ENCODE measurements at places on chromosomes 16 and 17.

- no peak for DNase-seq
Observed at GRCh38 chr16:5005916-5006315, 27.8 kb downstream of the NAGPA start.

DNA sequence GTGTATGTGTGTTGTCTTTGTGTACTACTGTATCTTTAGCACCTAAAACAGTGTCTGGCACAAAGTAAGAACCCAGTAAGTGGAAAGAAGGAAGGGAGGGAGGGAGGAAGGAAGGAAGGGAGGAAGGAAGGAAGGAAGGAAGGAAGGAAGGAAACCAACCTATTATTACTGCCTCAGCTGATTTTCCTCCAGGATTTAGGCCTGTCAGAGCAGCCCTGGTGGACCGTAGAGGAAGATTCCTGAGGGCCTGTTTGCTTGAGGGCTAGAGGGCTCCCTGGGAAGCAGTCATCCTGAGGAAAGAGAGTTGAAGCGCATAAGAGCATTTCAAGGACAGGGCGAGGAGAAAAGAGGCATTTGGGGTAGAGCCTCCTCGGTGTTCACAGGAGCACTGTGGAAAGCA is 61.5 kb downstream of the WSB1 start:
- DNase-seq = no peak

DNA sequence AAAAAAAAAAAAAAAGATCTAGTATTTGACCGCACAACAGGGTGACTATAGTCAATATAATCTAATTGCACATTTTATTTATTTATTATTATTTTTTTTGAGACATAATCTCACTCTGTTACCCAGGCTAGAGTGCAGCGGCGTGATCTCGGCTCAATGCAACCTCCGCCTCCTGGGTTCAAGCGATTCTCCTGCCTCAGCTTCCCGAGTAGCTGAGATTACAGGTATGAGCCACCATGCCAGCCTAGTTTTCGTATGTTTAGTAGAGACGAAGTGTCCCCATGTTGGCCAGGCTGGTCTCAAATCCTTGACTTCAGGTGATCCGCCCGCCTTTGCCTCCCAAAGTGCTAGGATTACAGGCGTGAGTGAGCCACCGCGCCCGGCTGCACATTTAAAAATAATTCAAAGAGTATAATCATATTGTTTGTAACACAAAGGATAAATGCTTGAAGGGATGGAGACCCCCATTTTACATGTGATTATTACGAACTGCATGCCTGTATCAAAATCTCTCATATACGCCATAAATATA is 794 bp downstream of the ANKS3 start:
- DNase-seq = no peak

- no peak for DNase-seq
Observed at GRCh38 chr17:61981323-61981722, 53.5 kb upstream of the INTS2 start.

DNA sequence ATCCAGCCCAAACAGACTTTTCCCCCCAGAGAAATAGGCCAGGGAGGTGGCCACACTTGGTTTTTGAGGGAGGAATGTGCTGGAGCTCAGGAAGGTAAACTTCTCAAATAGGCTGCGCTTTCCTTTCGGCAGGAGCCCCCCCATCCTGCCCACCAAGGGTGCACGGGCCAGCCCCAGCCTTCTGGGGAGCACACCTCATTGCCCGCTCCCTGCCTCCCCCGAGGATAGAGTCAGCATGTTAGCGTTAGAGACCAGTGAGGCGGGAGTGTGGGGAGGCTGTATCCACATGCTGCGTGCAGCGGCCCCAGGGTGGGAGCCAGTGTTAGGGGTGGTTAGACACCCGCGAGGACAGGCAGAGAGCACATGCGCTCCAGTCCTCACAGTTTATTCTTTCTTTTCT is 42.3 kb downstream of the PIPOX start:
- no peak for DNase-seq

All from erythroblast (primary cell).